Stimulated activated CD4-positive, alpha-beta T cell treated with anti-CD3 and anti-CD28 coated beads, Interleukin-4, amount 100 ng/mL, for 1 hour (primary cell): ENCODE measurements at places on chromosomes 2 and 18.
A peak's percentile ranks its signal among the peaks of the same experiment; 100 is the strongest.

DNA sequence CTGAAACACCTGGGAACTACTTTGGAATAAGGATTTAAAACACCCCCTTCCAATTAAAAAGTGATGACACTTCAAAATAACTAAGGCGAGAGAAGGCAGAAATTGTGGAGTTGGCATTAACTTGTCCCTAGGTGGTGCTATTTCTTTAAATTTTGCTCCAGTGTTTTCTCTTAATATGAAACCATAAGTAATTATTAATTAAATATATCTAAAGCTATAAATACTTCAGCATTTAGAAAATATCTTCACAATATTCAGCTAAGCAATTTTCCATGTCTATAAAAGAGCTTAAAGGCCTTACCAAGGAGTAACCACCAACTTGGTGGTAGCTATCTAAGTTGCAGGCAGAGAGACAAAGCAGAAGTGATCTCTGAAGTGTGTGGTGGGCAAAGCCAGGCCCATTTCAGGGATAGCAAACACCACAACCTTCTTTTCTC lies 186.8 kb upstream of the PGAP1 start:
- no peak for DNase-seq

- DNase-seq, result no peak
Observed at GRCh38 chr2:6931753-6932152, 14.5 kb downstream of the RNF144A start.

- DNase-seq, result no peak
Observed at GRCh38 chr18:9902832-9903231, 11.0 kb upstream of the VAPA start.

DNA sequence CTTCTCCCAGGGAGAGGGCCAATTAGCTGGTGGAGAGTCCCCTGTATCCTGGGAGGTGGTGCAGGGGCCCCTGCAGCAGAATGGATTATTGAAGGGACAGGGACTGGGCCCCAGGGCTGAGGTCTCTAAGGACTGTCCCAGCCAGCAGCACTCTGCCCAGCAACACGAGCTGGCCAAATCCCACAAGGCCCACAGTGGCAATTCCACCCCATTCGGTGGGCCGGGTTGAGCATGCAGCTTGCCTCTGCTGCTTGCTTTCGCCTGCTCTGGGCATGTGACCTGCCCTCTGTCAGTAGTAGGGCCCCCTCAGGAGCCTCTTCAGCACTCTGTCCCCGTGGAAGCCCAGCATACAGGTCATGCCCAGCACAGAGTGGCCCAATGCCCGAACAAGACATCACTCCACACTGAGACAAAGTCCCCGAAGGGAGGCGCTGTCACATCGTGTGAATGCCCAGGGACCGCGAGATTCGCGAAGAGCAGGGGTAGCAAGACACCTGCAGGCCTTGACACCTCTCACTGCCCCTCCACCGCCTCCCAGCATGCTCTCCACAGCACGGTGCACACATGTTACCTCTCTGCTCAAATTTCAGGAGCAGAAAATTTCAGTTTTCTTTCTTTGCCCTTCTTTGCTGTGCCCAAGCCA lies 65.4 kb downstream of the CRACDL start:
- DNase-seq, result no peak

- no peak for DNase-seq
Observed at GRCh38 chr2:120133572-120134244, 89.5 kb downstream of the TMEM185B start.

DNA sequence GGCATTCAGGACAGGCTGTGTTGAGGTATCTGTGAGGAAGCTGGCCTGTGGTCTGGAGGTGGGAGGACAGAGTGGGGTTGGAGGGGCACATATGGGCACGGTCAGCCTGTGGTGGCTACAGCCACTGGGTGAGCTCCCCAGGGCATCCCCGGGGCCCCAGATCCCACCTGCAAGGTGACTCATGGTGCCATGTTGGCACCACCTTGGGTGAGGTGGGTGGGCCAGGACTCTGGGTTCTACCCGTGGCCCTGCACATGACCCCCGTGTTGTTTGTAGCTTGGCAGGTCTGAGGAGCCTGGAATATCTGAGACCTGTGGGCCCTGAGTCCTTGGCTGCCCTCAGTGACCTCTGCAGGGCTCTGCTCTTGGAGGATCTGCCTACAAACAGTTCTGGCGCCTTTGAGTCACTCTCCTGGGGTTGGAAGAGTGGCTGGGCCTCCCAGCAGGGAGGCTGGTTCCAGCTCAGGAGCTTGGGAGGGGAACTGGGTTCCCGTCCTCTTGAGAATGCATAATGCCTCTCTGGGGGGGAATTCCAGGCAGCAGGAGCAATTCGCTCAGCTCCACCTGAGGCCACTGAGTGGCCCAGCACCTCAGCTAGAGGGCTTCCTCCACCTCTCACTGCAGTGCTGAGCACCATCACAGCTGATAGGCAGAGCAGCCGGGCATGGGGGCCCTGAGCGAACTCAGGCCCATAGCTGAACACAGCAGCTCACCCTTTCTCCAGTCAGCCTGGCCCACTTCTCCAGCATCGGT lies 105.1 kb downstream of the DYSF start:
- DNase-seq, result no peak

GRCh38 chr2:66577321-66578053 lies 142.6 kb downstream of the MEIS1 start:
- DNase-seq, result no peak

DNA sequence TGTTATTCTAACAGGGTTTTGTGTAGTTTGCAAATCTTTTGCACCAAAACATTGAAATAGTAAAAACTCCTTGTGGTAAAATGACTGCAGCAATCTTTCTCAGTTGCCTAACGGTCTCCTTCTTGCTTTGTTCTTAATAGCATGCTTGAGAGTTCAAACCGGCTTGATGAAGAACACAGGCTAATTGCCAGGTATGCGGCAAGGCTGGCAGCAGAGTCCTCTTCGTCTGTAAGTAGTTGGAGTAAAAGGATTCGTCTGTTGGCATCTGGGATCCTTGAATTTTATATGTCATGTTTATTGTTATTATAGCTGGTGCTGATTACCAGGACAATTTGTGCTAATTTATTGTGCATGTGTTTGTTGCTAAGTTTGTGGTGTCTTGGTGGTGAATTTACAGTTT lies 138.1 kb downstream of the DTNA start:
- DNase-seq, result no peak

GRCh38 chr2:96260387-96261260 lies 5.2 kb downstream of the TMEM127 start:
- peak; percentile 24 for DNase-seq

- no peak for DNase-seq
Observed at GRCh38 chr2:191650896-191651773, 26.8 kb upstream of the NABP1 start.

- DNase-seq, result no peak
Observed at GRCh38 chr2:179558010-179558934, 293.6 kb upstream of the SESTD1 start.

GRCh38 chr2:61537277-61537949 lies 743 bp downstream of the XPO1 start:
- DNase-seq, result peak; percentile 54

DNA sequence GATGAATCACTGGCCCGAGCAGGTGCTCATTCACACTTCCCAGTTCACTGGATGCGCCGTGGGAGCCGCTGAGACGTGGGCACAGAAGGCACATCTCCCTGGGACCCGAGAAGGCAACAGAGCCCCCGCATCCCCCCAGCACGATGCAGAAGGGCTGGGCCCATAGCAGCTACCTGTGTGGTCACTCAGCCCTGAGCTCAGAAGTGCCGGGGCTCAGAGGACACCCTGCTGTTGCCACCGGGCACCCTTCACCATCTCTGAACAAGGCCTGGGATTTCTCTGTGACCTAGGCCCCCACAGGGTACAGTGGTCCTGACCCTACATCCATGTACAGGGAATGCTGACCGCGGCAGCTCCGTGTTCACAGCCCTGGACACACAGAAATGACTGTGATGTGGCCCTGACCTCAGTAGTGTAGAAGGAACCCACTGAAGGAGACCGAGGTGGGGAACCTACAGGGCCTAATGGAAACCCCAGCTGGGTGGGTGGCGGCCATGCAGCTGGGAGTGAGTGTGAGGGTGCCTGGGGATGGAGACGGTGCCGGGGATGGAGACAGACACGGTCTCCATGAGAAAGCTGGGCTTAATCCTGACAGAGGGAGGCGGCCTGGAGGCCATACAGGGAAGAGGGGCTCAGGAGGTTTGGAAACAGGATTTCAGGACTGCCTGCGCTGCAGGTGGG lies 111.9 kb upstream of the OTOS start:
- DNase-seq, result no peak

- DNase-seq, result no peak
Observed at GRCh38 chr2:142180820-142181533, 50.2 kb upstream of the LRP1B start.

GRCh38 chr2:240952496-240953246 lies 45.7 kb upstream of the SNED1 start:
- no peak for DNase-seq

DNA sequence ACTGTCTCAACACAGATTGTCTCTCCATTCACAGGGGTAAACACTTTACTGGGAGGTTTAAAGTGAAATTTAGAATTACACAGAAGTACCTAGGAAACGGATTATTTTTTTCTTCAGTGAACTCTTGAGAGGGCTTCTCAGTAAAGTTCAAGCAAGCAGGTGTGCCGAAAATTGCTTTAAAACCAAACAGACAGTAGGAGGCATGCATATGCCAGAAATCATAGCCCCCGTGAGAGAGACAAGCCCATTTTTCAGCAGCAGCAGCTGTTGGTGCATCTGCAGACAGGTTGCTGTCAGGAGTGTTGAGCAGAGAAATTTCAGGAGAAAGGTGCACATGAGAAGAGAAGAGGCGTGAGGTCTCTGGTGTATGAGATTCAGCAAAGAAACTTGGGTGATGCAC lies 2115.5 kb upstream of the CELF4 start:
- no peak for DNase-seq

- no peak for DNase-seq
Observed at GRCh38 chr2:181798022-181798421, 93.5 kb upstream of the ITPRID2 start.

GRCh38 chr2:212961255-212961654 lies 190.2 kb downstream of the IKZF2 start:
- DNase-seq, result no peak

GRCh38 chr18:36582988-36583745 lies 245.6 kb downstream of the TPGS2 start:
- no peak for DNase-seq

DNA sequence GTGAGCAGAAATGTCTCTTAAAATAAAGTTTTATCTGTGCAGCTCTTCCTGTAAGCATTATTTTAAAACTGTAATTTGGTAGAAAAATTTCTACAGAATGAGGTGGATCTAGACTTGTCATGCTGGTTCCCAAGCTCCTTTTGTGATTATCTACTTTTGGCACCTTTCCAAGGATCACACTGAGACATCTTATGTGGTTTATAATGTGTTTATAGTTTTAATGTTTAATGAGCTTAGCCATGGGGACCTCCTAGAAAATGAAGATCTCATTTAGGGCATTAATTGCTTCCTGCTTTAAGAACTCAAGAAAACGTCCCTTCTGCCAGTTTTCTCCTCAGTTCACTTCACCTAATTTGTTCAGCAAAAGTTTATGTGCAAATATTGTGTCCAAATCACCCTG lies 468.4 kb downstream of the SUCLG1 start:
- no peak for DNase-seq

DNA sequence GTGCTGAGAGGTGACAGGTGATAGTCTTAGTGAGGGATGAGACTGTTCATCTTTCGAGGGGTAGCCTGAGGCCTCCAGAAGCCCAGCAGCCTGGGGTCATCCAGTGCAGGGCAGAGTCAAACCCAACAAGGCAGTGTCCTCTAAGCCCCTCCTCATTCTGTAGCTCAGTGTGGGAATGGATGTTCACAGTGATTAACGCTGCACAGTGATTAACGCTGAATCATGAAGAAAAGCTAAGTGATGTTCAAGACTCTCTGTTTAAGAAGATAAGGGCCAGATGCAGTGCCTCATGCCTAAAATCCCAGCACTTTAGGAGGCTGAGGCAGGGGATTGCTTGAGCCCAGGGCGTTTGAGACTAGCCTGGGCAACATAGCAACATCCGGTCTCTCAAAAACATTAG lies 56.3 kb upstream of the LAPTM4A start:
- DNase-seq, result no peak

- no peak for DNase-seq
Observed at GRCh38 chr2:20702563-20702962, 35.6 kb downstream of the GDF7 start.

GRCh38 chr2:219104107-219105035 lies 43.6 kb upstream of the IHH start:
- DNase-seq, result no peak

DNA sequence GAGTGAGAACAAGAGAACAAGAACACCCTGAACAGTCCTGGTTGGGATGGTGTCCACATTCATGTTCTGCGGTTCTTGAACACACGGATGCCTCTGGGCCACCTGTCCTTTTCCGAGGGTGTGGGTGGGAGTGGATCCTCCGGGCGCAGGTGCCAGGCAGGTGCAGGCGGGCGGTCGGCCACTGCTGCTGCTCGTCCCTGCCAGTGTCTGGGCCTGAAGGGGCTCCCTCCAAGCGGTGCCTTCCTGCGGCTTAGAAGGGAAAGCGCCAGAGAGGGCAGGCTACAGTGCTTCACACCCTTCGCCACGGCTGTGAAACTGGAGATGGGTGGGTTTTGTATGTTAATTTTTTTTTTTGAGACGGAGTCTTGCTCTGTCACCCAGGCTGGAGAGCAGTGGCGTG lies 8.0 kb upstream of the D2HGDH start:
- no peak for DNase-seq

GRCh38 chr2:181105562-181105961 lies 125.2 kb downstream of the UBE2E3 start:
- DNase-seq, result no peak

GRCh38 chr2:221572821-221573429 lies 821 bp upstream of the EPHA4 start:
- peak; percentile 32 for DNase-seq

DNA sequence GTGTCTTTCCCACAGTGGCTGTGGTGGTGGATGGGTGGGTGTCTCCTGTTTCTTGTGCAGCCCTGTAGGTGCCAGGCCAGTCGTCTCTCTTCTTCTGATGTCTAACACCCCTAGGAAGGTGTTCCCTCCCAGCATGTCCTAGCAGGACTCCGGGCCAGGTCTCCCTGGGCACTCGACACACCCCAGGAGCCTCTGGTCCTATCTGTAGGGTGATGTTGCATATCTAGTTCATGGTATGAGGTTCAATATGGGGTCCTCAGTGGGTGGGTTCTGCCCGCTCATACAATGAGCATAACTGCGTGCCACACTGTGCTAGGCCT lies 14.4 kb downstream of the NGEF start:
- DNase-seq, result no peak

GRCh38 chr18:46067438-46068007 lies 4.5 kb downstream of the PSTPIP2 start:
- no peak for DNase-seq

- no peak for DNase-seq
Observed at GRCh38 chr2:202624133-202624532, 10.6 kb upstream of the FAM117B start.

- DNase-seq, result no peak
Observed at GRCh38 chr18:76455003-76455676, 39.9 kb downstream of the ZNF516 start.
